AG04449 (cell line): ENCODE measurements at places on chromosomes 16 and 17.

DNA sequence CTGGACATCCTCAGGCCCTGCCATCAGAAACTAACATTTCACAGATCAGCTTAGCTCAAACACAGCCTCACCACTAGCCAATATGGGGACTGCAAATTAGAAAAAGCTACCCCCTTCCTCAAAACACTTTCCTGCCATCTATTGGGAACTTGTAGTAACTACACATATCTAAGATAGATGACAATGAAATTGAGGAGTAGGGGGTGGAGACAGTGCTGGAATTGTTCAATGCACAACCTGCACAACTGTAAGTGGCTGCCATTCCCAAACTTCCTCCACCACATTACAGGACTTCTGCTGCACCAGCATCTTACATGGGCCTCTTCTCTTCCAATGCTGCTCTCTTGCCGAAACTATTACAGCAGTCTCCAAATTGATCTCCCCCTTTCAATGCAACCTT lies 21.9 kb downstream of the AIPL1 start:
- DNase-seq = no peak

GRCh38 chr16:71734511-71734910 lies 10.0 kb upstream of the PHLPP2 start:
- DNase-seq = no peak

GRCh38 chr16:88363239-88363891 lies 19.4 kb upstream of the ZNF469 start:
- DNase-seq = no peak

DNA sequence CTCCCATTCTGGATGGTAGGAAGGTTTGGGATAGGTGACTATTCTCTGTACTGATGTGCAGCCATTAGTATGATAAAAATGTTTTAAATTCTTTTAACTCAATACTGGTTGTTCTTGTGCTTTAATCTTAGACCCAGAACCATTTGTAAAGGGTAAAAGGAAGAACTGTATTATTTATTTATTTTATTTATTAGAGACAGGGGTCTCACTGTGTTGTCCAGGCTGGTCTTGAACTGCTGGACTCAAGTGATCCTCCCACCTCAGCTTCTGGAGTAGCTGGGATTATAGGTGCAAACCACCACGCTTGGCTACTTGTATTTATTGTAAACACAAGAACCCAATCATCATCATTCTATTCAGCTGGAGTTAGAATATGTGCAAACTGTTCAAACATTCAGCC lies 2.2 kb upstream of the MOSMO start:
- no peak for DNase-seq

DNA sequence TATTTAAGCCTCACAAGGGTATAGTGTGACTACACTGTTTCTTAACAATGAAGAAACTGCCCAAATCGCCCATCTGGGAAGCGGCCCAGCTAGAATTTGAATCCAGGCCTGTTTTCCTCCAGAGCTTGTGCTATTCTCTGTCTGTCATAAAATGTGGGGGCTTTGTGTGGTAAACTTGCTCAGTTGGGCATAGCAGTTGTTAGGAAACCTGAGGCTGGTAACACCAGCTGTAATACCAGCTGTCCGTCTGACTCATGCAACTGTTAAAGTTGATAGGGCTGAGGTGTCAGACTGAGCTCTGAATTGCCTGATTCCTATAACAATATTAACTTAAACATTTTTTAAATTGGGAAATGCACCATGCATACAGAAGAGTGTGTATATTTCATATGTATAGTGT lies 9.3 kb downstream of the NOD2 start:
- no peak for DNase-seq

GRCh38 chr17:53630638-53631037 lies 192.1 kb upstream of the KIF2B start:
- DNase-seq = no peak

DNA sequence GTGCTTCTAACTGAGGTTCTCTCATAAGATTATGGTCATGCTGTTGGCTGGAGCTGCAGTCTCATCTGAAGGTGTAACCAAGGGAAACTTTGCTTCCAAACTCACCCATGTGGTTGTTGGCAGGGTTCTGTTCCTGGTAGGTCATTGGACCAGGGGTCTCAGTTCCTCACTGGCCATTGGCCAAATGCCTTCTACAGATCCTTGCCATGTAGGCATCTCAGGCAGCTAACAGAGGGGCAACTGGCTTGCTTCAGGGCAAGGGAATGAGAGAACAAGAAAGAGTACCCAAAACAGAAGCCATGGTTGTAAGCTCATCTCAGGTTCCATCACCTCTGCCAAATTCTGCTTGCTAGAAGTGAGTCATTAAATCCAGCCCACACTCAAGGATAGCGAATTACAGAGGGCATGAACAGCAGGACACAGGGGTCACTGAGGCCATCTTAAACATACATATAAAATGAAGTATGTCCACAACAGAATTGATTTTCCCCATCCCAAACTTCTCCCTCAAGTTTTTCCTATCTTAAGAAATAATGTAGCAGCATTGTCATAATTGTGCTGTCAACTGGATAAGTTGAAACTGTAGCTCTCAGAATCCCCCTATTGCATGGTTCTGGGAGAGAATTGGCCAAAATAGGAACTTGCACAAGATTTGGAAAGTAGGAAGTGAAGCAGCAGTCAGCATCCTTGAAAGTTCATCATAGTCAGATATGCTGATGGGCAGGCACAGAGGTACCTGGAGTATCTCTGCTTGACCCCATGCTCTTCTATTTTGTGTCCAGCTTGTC lies 42.4 kb upstream of the CES5A start:
- DNase-seq = no peak
